Stimulated activated CD8-positive, alpha-beta memory T cell treated with anti-CD3 and anti-CD28 coated beads, Interleukin-7, amount 100 ng/mL, for 1 hour (primary cell): ENCODE measurements at places on chromosomes 5 and 9.

DNA sequence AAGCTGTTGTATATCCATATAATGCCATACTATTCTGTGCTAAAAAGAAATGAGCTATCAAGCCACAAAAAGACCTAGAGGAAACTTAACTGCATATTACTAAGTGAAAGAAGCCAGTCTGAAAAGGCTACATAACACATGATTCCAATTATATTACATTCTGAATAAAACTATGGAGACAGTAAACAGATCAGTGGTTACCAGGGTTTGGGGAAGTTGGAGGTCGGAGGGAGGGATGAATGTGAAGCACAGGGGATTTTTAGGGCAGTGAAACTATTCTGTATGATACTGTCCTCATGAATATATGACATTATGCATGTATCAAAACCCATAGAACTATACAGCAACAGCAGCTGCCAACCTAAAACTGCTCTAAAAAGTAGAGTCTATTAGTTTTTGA, 5.6 kb upstream of the RFK start:
- DNase-seq = no peak

- DNase-seq = no peak
These were observed 2.5 kb upstream of the RGMB start for GRCh38 chr5:98770911-98771322.

- no peak for DNase-seq
These were observed 19.9 kb upstream of the TMEM250 start for GRCh38 chr9:136138566-136138965.

- DNase-seq = no peak
These were observed 689 bp downstream of the CNTRL start for GRCh38 chr9:121075251-121076036.

DNA sequence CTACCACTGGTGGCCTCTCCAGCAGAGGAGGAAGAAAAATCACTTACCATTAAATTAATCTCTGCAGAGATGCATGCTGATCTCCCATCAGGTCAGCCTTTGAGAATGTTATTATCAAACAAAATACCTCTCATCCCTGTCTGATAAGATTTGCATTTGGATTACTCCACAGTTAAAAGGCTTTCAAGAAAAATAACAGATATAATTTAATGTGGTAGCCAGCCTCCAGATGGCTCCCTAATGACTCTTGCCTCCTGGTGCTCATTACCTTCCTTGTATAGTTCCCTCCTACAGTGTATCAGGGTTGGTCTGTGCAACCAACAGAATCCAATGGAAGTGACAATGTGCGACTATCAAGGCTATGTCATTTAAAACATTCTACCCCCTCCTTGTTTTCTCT, 63.6 kb upstream of the TNPO1 start:
- DNase-seq = no peak

DNA sequence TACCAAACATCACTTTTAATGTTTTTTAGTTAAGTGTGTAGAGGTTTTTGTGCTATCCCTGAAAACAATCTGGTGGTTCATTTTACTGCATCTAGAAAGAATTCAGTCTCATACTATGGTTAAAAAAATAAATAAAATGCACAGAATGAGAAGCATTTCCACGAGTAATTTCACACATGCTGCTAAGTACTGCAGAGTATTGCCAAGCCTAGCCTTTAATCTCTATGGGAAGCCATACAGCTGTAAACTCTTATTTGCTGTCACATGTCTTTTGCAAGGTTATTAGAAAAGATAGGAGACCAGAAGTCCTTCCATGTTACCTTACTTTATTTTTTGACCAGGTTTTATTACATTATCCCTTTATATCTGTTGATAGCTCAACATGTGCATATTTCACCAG, 37.6 kb upstream of the MAN2A1 start:
- no peak for DNase-seq

GRCh38 chr9:34365282-34365681, 11.4 kb downstream of the MYORG start:
- no peak for DNase-seq

DNA sequence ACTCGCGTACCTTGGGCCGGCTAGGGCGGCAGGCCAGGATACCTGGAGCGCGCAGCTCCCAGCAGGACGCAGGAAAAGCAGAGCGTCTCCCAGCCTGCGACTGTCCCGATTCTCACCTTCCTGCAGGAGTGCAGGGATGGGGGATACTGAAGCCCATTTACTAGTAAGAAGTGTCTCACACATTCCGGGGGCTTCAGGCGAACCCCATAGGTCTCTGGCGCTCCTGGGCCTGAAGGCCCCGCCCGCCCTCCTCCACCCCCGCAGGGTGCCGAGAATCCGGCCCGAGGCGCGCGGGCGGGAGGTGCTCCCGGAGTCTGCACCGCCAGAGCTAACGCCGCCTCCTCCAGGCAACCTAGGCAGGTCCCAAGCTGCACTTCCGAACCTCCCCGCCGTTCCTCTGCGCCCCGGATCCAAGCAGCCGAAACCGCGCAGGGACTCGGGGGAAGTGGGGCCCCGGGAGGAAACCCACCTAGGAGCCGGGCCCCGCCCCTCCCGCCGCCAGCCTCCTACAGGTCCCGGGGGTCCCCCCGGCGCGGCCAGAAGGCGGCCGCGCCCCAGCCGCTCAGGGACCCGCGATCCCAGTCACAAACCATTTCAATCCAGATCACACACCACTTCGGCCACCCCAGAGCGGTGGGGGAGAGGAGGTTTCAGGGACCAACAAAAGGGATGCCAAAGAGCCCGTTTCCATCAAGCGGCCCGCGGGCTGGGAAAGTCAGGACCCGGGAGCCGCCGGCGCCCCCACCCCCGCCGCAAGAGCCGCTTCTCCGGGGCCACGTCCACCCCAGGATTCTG, 1.2 kb downstream of the ROR2 start:
- no peak for DNase-seq

GRCh38 chr9:136719195-136719880, 7.0 kb downstream of the DIPK1B start:
- DNase-seq = no peak
